ENCODE measurements at places on chromosomes 12 and 14.

- no peak for DNase-seq
Observed at GRCh38 chr14:67332468-67332867, 27.1 kb downstream of the ATP6V1D start.

DNA sequence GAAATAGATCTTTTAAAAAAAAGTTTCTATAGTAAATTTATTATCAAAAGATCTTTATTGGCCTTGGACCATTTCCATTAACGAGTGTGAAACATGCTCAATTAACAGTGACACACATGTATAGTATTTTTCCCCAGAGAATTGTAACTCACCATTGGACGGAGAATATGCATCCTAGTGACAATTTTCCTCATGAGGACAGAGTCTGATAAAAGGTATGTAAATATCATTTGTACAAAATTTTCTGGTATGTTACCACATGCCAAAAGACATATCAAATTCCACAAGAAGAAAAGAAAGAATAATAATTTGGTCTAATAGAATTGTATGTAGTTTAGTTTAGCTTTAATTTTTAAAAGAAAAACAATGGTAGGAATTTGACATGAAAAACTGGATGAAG, 1096.0 kb upstream of the FLRT2 start:
- no peak for DNase-seq

DNA sequence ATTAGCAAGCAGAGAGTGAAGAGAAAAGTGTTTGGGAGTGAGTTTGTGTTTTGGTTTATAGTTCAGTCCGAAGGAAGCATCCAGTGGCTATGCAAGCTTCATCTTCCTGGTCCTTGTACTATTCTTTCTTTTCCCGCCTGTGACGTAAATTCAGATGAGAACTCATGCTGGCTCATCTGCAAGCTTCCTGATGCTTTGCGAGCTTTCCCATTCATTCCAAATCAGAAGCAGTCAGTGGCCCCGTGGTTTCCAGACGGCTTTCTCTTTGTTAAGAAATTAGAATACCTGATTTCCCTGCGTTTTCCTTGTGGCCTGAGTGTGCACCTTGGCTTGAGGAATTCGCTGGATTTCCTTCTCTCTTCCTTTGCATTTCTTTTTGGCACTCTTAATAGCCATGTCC, 89.5 kb downstream of the TESC start:
- no peak for DNase-seq

DNA sequence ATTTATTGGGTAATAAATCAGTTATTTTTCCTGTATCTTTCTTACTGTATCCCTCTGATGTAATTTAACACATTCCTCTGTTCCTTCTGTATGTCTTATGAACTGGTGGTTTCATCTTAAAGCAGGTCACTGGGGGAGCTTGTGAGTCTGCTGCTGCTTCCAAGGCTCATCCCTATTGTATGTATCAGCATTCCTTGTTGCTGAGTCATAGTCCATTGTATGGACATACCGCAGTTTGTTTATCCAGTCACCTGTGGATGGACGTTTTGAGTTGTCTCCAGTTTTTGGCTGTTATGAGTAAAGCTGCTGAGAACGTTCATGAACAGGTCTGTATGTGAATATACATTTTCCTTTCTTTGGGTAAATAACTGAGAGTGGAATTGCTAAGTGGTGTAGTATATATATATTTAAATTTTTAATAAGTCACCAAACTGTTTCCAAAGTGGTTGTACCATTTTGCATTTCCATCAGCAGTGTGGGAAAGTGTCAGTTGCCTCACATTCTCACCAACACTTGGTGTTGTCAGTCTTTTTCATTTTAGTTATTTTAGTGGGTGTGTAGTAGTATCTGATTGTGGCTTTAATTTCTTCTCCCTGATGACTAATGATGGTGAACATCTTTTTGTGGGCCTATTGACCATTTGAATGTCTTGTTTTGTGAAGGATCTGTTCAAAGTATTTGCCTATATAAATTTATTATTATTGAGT, 82.7 kb downstream of the BEGAIN start:
- no peak for DNase-seq

DNA sequence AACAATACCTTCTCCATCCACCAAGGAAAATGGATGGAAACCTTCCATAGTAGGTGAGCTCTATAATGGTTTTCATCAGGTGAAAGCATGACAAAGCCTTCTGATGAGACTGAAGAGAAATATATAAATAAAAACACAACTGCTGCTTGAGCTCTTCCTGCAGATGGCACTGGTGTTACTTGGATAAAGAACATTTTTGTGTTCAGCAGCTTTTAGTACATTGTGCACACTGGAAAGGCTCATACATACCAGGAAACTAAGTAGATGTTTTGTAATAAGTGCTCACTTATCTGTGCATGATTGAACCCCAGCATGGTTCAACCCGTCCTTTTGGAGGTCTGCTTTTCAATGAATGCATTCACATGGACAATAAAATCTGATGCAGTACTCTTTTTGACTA, 357.3 kb upstream of the MIS18BP1 start:
- no peak for DNase-seq

DNA sequence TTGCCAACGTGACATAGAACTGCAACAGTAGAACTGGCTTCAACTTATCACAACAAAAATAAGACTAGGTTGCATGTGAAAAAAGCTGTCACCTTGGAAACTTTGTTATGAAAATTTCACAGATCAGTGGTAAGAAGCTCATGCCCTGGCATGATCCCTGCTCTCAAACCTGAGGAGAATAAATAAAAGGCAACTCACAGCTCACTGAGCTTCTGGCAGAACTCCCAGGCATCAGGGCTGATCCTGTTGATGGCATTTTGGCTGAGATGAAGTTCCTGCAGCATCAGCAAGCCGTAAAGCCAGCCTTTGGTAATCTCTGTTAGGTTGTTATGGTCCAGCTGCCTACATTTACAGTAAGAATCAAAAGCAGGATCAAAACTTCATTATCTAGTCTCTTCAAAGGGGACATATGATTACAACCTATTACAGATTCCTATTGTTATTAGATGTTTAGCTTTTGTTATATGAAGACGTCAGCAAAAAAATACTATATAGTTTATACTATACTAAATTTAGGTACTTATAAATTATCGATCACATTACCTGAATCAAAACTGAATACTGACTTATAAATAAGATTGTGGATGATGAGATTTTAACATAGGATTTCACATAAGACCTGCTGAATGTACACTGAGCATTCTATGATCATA, 32.0 kb downstream of the LRIG3 start:
- DNase-seq = no peak

- DNase-seq = no peak
Observed at GRCh38 chr12:79199166-79199565, 334.6 kb downstream of the SYT1 start.

Measured in stimulated activated CD8-positive, alpha-beta memory T cell treated with anti-CD3 and anti-CD28 coated beads, Interleukin-4, amount 100 ng/mL, for 4 hours (primary cell).